ENCODE measurements at places on chromosomes 11 and 22. TPM values are rescaled to one million over a fixed set of nuclear protein-coding genes. Genes with fewer than 3 reads are reported as not detected.

GRCh38 chr11:6271598-6271997, 12.0 kb downstream of the CCKBR start:
- DNase-seq, result no peak

DNA sequence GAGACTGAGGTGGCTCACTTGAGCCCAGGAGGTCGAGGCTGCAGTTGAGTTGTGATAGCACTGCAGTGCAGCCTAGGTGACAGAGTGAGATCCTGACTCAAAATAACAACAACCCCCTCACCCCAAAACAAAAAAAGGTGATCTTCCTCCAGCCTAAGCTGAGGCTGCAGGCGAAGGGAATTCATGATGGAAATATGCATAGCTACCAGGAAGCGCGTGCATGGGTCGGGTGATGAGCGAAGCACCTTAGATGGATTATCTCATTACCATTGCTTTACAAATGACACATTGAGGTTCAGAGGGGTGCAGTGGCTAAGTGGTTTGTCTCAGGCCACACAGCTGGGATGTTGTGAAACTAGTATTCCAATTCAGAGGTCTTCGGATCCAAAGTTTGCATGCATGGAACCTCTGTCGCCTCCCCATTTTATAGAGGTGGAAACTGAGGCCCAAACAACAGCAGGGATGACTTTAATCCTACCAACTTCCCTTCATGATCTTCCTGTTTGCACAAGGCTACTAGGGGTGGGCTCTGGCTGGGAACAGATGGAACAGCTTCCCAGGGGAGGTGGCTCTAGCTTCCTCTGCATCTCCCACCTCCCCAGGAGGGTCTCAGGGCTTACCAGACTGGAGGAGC, 4.6 kb downstream of the SLC29A2 start:
- no peak for DNase-seq

DNA sequence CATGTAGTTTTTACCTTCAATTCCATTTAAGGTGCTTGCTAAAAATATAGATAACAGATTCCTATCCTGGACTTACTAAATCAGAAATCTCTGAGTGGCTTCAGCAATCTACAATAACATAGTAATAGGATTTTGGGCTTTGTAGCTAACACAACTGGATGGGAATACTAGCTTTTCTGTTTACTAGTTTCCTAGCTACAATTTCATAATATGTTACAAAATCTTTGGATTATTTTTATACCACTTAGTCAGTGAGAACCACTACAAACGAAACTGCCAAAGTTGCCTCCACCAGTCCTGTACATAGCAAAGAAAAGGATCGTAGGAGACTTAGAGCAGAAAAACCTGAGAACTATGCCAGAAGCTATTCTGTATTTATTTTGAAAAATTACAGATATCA, 87.7 kb upstream of the ANO3 start:
- no peak for DNase-seq

DNA sequence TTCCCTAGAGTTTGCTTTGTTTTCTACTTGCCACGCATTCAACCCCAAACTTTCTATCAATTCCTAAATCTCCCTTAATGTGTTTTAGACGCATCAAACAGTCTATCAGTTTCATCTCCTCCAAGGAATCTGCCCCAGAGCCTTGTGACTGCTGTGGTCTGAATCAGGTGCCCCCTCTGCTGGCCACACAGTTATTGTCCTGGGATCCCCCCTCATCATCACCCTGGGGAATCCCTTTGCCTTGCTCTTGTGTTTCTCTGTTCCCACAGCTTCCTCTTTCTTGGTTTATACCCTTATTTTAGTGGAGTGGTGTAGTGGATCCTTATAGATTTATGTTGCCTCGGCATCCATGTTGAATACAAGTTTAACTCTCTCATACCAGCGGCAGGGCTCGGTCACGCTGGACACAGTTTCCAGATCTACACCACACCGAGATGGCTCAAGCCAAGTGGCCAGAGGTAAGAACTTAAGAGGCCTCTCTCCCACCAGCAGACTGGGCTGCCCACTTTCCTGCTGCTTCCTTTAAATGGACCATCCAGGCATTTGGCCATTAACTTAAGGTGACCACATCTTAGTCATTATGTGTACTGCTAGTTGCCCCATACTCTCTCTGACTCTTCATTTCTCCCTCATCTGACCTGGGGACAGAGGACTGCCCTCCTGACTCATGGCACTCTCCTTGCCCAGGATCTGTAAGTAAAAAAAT, 8.2 kb downstream of the UPB1 start:
- peak; percentile 88 for DNase-seq

DNA sequence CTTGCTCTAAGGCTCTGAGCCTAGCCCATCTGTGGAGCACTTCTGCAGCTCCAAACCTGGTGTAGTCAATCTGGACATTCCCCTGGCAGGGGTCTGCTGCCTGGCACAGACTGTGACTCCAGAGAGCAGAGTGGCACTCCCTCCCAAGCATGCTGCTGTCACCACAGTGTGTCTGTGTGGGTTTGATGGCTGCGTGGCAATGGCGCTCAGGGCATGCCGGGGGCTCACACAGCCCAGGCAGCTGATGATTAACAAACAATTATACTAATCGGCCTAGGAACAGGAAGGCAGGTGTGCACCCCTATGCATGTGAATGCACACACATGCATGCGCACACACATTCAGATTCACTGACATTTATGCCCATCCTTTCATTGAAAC, 9.0 kb upstream of the NECTIN1 start:
- no peak for DNase-seq

GRCh38 chr11:113118104-113118503, 156.9 kb downstream of the NCAM1 start:
- no peak for DNase-seq

GRCh38 chr11:96339706-96340554, 3.1 kb downstream of the MAML2 start:
- DNase-seq, result no peak

GRCh38 chr11:62402960-62403730, 15.7 kb upstream of the SCGB1A1 start:
- DNase-seq, result no peak

GRCh38 chr11:91299980-91300379, 924.6 kb upstream of the FAT3 start:
- DNase-seq, result no peak

GRCh38 chr11:33847251-33847650, 44.6 kb downstream of the LMO2 start:
- DNase-seq, result no peak

GRCh38 chr22:49117486-49117885, 710.2 kb downstream of the BRD1 start:
- peak; percentile 26 for DNase-seq

DNA sequence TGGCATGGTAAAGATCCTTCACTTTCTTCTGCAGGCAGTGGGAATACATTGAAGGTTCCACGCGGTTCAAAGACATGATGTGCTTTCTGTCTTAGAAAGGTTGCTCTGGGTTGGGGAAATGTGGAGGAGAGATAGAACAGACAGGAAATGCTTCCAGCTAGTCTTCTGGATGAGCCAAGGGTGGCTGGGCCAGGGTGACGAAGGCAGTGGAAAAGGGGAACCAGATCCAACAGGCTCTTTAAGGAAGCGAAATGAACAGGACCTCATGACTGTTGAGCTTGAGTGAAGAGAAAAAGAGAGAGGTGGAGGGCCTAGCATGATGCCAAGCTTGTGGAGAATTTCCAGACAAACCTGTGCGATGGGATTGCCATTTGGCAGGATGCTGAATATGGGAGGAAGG, 56.4 kb upstream of the LMO1 start:
- no peak for DNase-seq

GRCh38 chr11:45170484-45170883, 24.0 kb downstream of the PRDM11 start:
- no peak for DNase-seq

GRCh38 chr11:122978299-122978620, 3.4 kb downstream of the BSX start:
- DNase-seq, result no peak

GGTLC2 gene
- not detected for total RNA-seq

GAL gene
- 226 TPM for total RNA-seq

DAGLA gene
- 4.8 TPM for total RNA-seq

TTLL12 gene
- total RNA-seq, result 100 TPM

KCNK7 gene
- not detected for total RNA-seq

FOLR1 gene
- 1.3 TPM for total RNA-seq
